ENCODE measurements at places on chromosomes 12 and 14. TPM values are rescaled to one million over a fixed set of nuclear protein-coding genes. Genes with fewer than 3 reads are reported as not detected.

GRCh38 chr12:64025174-64025958, 180.9 kb downstream of the SRGAP1 start:
- no peak for DNase-seq

GRCh38 chr14:98130691-98131090, 1141.3 kb downstream of the BCL11B start:
- no peak for DNase-seq

DNA sequence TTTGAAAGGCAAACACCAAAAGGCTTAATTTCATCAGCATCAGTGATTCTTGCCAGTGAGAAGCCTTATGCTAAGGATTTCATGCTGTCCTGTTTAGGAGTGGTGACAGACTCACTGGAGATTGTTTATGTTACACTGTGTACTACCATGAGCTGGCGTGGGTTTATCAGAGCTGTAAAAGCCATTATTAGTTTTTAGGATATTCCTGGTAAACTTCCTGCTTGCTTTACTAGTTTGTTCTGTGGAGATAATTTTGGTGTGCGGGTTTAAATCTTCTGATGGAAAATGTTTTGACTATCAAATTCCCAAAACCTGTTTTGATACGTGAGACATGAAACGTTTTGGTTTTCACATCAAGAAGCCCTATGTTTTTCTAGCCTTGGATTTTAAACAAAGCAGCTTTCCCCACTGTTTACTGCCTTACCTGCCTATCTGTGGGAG, 15.2 kb downstream of the PPFIBP1 start:
- no peak for DNase-seq

Gene CCDC175
- total RNA-seq: not detected

DNA sequence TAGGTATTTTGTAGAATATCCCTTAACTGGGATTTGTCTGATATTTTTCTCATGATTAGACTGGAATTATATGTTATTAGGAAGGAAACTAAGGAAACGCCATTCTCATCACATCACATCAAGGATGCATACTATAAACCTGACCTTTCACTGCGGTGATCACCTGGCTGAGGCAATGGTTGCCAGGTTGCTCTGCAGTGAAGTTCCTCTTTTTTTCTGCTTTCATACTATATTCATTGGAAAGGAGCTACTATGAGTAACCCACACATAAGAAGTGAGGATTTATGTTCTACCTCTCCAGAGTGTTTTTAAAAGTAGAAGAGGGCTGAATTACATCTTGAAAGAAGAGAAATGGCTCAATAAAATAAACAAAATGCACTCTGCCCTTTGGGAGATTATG, 31.0 kb upstream of the GRIP1 start:
- DNase-seq: no peak

Gene BCL2L14
- total RNA-seq: 2.2 TPM

- DNase-seq: no peak
These were observed 7.4 kb downstream of the TESPA1 start for GRCh38 chr12:54977155-54977554.

GRCh38 chr14:75454963-75455546, 27.2 kb downstream of the JDP2 start:
- no peak for DNase-seq
